ENCODE measurements at places on chromosomes 3 and 15.

- DNase-seq: no peak
Measured at GRCh38 chr3:87350367-87351199, 74.2 kb upstream of the POU1F1 start.

DNA sequence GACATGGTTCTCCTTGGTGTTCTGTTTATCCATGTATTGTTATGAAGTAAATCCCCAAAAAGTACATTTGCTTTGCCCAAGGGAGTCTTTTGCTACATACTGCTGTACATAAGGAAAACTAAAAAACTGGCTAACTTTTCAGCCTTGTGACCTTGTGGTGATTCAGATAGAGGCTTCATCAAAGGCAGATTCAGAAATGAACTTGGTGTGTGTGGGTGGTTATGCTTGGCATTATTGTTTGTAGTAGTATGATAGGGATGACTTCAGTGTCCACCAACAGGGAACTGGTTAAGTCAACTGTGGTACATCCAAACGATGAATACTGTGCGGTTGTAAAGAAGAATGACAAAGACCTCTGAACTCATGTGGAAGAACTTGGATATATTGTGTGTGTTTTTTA lies 75.6 kb upstream of the CHRNB4 start:
- no peak for DNase-seq

DNA sequence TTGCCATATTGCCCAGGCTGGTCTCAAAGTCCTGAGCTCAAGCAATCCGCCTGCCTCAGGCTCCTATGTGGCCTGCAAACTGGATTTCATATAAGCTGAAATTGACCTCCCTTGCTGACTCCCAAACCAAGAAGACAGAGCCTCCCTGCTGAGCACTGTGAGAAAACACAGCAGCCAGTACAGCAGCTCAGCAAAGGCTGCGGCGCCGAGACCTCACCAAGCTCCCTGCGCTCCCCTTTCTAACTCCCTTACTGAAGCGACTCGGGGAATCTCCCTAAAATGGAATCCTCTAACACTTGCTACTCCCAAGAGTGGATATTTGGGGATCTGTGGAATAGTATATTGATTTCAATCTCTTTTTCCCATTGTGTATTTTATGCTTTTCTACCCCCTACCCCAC lies 34.6 kb downstream of the MUC20 start:
- no peak for DNase-seq

GRCh38 chr3:4818986-4819693 lies 160.1 kb upstream of the BHLHE40 start:
- no peak for DNase-seq

GRCh38 chr3:110583373-110583935 lies 488.2 kb upstream of the NECTIN3 start:
- no peak for DNase-seq

- no peak for DNase-seq
Measured at GRCh38 chr15:85753261-85753660, 41.5 kb downstream of the KLHL25 start.

DNA sequence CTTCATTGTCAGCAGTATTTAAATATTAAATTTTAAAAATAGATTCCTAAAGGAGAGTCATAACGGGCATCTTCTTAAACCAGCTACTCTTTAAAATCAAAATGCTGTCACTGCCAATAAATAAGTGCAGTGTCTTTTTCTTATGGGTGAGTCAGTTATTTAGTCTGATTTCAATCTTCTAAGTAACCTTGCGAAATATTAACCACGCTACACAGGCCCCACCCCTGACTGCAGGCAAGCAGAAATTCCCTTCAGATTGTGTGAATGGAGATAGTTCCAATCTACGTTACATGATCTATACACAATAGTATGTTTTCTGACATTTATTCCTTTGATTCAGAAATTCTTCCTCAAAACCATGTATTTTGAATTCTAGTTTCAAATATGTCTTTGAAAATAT lies 141.5 kb downstream of the GADL1 start:
- DNase-seq: no peak

DNA sequence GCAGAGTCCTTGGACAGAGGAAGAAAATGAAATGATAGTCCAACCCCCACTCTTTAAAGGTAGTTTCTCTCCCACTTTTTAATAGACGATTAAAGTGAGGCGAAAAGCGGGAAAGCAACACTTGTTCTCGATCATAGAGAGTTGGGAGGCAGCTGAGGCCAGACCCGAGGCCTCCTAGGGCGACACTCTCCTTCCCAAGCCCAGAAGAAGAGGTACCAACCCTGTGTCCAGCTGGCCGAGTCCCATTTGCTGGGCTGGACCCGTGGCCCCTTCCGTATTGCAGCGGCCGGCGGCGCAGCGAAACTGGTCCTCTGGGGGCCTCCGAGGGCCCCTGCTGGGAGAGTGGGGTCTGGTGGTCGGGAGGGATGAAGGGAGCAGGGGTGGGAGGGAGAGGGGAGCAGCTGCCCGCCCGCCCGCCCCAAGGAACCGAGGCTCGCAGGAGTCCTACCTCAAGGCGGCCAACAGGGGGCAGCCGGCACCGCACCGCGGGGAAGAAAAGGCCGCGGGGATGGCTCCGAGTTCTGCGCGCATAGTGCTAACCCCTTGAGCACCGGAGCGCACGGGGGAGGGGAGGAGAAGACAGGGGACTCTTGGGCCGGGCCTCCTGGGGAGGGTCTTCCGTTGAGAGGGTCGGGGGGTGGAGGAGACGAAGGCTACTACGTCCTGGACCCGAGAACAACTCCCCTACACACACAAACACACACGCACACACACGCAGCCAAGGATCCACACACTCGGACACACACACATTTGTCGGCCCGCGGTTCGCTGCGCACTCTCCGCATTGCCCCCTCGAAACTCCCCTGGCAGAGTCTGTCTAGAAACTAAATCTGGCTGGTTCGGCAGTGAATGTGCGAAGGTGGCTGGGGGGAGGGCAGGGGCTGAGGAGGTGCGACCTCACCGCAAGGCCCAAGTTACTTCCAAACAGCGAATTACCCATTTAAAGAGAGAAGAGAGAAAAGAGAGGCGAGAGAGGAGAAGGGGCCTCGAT lies 2.0 kb downstream of the WNT5A start:
- DNase-seq: peak; percentile 93

DNA sequence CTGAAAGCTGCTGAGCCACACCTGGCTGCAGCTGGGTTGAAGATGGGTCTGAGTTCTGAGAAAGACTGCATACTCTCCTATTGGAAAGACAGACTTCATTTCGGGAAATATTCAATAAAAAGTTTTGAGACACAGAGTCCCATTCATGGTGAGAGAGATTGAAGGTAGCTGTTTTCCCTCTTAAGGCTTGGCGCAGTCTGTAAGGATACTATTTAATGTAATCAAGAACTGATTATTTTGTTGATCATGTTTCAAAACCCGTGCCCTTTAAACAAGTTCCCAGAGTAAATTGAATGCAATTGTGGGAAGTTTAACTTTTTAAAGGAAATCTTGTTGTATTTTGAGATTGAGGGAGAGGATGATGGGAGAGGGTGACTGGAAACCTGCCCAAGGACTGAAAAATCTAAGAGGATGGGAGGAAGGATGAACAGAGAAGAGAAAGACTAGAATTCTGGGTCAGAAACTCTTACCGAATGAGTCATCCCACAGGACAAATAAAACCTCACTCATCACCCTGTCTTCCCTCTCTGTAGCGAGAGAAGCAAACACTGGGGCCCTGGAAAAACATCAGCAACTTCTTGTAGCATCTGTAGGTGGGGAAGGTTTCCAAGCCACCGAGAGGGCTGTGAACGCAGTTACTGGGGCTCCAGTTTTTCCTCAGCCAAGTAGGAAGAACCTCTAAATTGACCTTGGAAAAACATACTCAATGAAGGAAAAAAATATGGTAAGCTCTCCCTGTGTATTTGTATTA lies 193.2 kb upstream of the TPRG1 start:
- no peak for DNase-seq

- DNase-seq: peak; percentile 87
Measured at GRCh38 chr15:60591496-60592370, 112.8 kb upstream of the ICE2 start.

GRCh38 chr3:62710751-62711150 lies 164.5 kb downstream of the CADPS start:
- no peak for DNase-seq

DNA sequence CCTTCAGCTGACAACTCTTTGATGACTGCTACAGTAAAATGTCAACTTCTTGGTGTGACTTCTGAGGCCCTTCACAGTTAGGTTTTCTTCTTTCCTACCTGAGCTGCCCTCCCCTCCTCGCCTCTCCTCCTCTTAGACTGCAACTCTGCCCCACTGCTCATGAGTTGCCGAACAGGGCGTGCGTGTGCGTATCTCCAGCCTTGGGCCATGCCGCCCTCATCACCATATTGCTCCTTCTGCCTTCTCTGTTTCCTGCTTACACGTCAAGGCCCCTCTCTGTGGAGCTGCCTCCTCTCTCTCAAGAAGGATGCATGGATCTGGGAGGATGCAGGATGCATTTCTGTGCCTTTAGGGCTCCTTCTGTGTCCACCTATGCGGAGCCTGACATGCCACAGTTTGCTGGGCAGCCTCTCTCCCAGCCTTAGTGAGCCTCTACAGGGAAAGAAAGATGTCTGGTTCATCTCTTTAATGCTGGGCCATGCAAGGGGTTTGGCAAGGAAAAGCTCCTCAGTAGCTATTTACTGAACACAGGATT lies 205.9 kb downstream of the RPLP1 start:
- no peak for DNase-seq

GRCh38 chr15:55513152-55513551 lies 5.1 kb upstream of the DNAAF4 start:
- no peak for DNase-seq

- no peak for DNase-seq
Measured at GRCh38 chr3:30357897-30358296, 248.5 kb upstream of the TGFBR2 start.

GRCh38 chr3:16608816-16609215 lies 3.6 kb upstream of the DAZL start:
- no peak for DNase-seq

DNA sequence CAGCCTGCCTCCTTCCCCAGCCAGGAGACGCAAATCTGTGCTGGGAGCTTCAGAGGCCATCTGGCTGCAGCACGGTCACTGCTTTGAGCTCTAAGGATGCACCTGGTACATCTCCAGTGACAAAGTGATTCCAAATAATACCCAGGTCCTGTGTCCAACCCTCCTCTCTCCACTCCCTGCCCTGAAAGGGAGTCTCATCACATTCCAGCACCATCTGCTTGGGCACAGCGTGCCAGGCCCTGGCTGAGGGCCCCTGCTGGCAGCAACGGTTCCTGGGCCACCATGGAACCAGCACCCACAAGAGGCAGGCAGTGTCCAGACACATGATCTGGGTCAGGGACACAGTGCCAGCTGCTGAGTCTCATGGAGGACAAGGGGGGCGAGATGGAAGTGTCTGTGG lies 81.3 kb downstream of the MTHFS start:
- DNase-seq: no peak

- DNase-seq: peak; percentile 82
Measured at GRCh38 chr15:79673416-79674123, 223.2 kb downstream of the MTHFS start.

DNA sequence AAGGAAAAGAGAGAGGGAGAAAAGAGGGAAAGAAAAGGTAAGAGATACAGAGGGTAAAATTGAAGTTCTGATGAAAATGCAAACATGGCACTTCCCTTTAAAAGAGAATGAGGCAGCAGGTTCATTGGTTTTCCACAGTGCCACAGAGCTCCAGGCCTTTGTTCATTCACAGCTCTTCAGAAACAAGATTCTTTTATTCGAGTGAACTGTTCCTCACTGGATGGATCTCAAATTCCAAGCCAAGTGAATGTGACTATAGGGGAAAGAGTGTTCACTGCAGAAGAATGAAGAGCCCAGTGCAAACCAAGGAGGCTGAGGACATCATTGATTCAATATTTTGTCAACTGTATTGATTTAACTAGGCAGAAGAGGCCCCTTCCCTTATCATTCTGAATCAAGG lies 280.3 kb upstream of the PROK2 start:
- no peak for DNase-seq

GRCh38 chr3:39760325-39760724 lies 49.1 kb upstream of the MYRIP start:
- DNase-seq: no peak

- DNase-seq: no peak
Measured at GRCh38 chr3:171592786-171593185, 132.6 kb upstream of the TNIK start.

GRCh38 chr15:89356634-89357298 lies 22.1 kb upstream of the POLG start:
- no peak for DNase-seq

GRCh38 chr3:122350814-122351418 lies 25.9 kb downstream of the CSTA start:
- DNase-seq: no peak

- DNase-seq: no peak
Measured at GRCh38 chr15:68052431-68052830, 1.7 kb upstream of the PIAS1 start.

- DNase-seq: no peak
Measured at GRCh38 chr3:18238332-18238731, 186.8 kb downstream of the SATB1 start.

DNA sequence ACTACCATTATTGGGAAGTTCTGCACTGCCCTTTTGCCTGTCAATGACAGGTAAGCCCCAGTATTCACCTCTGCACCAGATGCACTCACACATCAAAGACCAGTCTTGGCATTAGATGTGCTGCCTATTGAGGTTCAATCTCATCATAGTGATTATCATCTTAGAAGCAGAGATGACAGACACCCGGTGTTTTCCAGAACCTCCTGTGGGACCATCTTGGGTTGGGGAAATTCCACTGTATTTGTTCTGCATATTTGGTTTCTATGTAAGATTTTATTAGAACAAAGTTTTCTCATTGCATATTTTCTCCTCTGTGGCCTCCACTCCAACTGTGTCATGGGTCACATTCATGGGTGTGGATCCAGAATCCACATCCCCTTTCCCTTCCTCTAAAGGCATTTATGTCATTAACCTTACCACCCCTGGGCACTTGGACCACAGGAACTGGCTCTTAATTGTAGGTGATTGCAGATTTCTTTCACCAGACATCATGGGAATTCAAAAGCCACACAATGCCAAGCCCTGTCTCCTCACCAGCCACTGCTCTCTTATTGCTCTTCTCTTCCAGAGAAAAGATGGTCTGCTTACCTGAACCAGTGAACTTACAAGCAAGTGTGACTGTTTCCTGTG lies 31.2 kb downstream of the PLA1A start:
- DNase-seq: no peak

GRCh38 chr3:179666436-179667035 lies 13.7 kb downstream of the USP13 start:
- peak; percentile 69 for DNase-seq

GRCh38 chr15:32784581-32784980 lies 66.8 kb downstream of the GREM1 start:
- no peak for DNase-seq

- no peak for DNase-seq
Measured at GRCh38 chr3:23209103-23209502, 6.0 kb downstream of the UBE2E2 start.

DNA sequence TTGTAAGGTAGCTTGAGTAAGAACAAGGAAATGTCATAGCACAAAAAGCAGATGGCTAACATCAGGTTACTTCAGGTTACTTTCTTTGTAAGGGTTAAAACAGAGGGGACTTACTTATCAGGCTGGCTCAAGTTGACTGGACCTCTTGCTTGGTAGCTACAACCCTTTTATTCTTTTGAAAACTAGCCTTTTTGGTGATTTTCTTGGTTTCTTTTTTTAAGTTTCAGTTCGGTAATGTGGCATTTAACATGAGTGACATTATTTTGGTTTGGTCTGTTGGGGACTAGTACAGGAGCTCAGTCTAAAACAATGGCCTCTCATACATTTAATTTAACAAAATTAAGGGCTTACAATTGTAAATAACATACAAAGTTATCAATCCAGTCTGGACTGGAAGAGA lies 621.4 kb downstream of the OTOL1 start:
- no peak for DNase-seq

GRCh38 chr3:4409415-4409814 lies 57.7 kb downstream of the SUMF1 start:
- no peak for DNase-seq

GRCh38 chr3:87798567-87798947 lies 260.2 kb downstream of the CGGBP1 start:
- DNase-seq: no peak
